Stimulated activated CD4-positive, alpha-beta T cell treated with anti-CD3 and anti-CD28 coated beads, Interleukin-15, amount 100 ng/mL, for 48 hours (primary cell): ENCODE measurements at places on chromosomes 12 and 14.

GRCh38 chr12:41485203-41485602, 297.1 kb downstream of the PDZRN4 start:
- DNase-seq, result no peak

DNA sequence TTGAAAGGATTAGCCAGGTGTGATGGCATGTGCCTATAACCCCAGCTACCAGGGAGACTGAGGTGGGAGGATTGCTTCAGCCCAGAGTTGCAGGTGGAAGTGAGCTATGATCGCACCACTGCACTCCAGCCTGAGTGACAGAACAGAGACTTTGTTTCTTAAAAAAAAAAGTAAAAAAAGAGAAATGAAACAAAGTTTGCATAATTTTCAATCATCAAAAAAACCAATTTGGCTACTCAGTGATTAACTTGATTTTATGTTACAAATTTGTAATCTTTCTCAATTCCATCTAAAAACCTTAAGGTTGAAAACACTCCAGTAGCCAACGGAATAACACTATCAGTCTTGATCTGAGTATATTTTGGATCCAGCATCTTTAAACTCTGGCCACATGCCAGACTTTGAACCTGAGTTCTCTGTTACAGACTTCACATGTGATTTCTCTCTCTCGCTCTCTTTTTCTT, 12.6 kb upstream of the DENND5B start:
- DNase-seq, result no peak

DNA sequence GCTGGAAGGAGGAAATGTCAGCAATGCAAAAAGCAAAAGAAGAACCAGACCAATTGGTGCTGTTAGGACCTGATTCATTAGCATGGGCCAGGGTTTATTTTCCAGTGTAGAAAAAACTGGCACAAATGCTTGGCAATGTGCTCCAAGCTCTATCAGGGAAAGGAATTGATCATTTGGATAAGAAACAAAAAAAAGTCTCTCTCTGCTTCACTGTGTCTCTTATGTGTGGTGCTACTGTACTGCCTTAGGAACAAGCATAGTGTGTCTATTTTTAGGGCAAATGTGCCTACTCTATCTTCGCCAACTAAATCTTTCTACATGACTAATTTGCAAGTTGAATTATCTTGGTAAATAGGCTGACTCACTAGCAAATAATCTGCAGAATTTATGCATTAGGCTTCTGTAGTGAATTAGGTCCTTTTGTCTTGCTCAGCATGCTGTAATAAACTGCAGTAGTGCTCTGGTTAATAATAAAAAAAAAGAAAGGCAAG, 236.7 kb downstream of the MDGA2 start:
- DNase-seq, result no peak

DNA sequence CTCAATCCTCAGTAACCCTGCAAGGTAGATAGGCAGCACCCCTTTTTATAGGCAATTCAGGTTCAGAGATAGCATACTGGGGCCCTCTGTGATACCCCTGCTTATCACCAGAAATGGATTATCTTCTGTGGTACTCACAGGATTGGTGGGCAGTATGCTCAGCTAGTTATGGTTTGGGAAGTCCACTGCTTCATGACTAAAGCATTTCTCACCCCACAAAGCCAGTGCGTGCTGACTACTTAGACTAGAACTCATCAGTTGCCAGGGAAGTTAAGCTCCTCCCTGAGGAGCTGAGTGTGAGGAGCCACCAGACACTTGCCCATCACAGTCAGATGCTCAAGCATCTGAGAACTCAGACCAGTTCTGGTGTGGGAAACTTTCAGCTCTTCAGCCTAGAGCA, 76.3 kb downstream of the SCAF11 start:
- no peak for DNase-seq

- DNase-seq, result no peak
Observed at GRCh38 chr12:12069821-12070548, 754 bp upstream of the BCL2L14 start.

- DNase-seq, result no peak
Observed at GRCh38 chr12:66065150-66065549, 65.4 kb downstream of the LLPH start.

DNA sequence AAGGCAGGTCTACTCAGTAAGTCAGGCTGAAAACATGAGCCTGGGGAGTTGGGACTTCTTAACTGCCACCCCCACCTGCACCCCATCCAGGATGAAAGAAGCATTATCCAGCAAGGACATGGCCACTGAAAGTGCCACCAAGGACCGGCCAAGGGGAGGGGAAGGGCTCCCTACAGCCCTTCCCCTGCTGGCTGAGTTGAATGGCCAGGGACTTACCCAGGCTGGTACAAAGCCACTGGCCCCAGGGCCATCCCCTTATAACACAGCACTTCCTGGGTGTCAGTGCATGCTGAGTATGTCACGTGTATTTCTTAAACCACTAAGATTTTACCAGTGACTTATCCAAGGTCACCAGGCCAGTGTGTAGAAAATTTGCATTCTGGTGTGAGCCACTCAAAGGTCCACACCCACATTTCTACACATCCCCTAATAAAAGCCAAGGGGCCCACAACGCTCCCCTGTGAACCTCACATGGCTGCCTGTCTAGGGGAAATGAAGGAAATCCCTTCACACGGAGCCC, 29.3 kb upstream of the ZFP36L1 start:
- no peak for DNase-seq

DNA sequence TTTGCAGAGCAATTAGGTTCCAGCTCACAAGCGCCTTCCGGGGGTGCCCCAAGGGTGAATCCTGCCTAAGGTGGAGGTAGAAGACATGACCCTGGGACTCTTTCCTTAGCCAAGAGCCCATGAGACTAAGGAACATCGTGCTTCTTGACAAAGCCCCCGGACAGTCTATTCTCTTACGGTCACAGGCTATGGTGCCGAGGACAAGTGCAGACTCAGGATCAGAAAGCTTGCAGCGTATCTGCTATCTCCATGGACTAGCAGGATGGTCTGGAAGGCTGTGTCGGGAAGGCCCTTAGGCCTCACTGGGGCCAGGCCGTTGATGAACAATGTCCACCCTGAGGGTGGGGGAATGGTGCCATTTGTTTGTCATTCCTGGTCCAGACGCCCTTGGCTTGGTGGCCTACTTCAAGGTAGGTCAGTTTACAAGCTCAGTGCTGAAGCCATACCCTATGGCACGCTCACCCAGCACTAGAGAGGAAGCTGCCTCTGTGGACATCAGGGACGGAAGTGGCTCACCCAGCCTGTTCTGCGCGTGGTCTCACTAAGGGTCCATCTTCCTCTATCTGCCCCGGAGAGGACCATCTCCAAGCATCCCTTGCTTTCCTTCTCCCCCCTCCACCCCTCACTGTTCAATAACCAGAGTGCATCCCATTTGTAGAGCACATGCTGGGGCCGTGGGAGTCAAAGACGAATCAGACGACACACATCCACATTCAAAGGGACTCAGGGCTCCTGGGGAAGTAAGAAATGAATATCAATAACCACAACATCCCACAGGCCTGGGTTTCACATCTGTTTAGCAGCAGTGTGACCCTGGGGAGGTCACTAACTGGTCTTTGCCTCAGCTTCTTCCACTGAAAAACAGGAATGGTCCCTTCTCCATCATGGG, 45.0 kb upstream of the IQSEC3 start:
- peak; percentile 30 for DNase-seq

GRCh38 chr12:87155621-87156020, 873.6 kb downstream of the C12orf50 start:
- DNase-seq, result no peak

DNA sequence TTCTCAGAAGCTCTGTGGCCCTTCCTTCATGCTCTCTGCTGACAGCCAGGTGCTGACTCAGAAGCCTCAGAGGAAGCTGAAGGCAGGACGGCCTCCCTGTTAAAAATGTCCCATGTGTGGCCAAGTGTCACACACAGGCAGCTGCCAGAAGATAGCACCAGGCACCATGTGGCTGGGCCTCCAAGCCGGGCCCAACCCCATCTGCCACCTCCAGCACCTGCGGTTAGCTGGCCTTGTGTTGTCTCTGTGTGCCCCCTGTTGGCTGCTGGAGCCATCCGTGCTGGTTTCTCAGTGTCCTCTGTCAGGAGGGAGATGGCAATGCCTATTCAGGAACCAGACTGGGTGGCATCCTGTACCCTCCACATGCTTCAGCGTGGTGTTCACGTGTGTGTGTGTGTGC, 63.2 kb downstream of the TSPAN11 start:
- no peak for DNase-seq

- no peak for DNase-seq
Observed at GRCh38 chr14:88535813-88536212, 19.0 kb downstream of the PTPN21 start.

GRCh38 chr12:84585776-84586395, 326.7 kb downstream of the SLC6A15 start:
- no peak for DNase-seq

- DNase-seq, result no peak
Observed at GRCh38 chr12:2796187-2796666, 1.5 kb downstream of the FKBP4 start.

DNA sequence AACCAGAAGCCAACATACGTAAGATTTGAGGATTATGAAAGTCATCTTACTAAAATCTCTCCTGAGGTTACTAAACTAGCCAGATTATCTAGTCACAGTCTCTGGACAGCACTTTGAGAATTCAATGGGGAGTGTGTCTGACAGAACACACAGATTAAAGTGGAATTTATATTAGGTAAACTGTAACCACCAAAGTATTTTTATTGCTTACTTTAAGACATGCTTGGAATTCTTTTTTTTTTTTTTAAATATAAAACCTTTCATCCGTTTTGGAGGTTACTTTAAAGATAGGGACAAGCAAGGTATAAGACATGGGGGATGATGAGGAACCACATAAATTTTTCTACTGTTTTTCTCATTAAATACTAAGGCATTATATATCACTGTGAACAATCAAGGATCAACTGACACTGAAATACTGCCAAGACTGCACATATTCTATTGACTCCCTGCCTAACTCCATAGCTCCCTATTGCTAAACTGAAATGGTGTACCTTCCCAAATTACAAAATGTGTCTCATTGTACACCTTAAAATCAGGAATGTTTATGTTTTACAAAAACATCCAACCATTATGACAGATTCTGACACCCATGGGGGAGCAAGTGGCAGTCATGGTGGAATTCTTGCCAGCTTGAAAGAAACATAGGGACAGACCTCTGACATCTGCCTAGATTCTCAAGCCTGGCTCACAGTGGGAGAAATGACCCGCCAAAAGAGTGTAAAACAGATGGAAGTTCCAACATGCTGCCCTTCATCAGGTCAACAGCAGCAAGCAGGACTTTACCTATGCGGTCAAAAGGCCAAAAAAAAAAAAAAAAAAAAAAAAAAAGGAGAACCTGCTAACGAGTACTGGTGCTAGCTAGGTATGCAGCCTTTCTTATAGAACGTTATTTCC, 239.3 kb downstream of the MED13L start:
- no peak for DNase-seq

DNA sequence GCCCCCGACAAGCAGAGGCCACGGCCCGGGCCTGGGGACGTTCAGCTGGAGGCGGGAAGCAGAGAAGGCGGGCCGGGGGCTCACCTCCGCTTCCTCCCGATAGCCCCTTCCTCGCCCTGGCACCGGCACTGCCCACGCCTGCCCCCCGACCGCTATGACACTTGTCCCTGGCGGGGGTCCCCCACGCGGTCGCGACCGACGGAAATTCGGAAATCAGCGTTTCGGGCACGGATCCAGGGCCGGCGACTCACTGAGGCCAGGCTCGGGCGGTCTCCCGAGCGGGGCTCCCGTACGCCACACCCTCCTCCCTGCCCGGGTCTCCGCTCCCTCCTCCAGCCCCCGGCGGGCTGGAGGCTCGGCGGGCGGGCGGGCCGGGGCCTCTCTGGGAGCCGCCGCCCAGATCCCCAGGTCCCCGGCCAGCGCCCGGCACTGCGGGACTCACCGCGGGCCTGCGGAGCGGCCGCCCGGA, 581 bp downstream of the PITPNM2 start:
- DNase-seq, result no peak

DNA sequence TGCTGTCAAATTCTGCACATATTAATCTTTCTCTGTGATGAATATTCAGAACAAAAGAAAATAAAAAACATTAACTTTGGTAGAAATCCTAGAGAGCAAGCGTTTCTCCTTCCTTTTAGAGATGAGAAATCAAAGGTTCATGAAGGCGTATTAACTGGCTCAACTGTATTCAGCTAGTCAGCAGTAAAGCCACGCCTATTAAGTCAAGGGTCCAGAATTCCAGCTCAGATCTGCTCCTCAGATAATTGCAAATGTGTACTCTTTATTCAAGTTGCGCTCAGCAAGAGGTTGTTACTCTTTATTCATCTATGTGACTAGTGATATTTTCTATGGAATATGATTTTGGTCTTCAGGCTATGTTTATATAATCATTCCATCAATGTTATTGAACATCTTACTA, 13.1 kb upstream of the POC1B start:
- no peak for DNase-seq

DNA sequence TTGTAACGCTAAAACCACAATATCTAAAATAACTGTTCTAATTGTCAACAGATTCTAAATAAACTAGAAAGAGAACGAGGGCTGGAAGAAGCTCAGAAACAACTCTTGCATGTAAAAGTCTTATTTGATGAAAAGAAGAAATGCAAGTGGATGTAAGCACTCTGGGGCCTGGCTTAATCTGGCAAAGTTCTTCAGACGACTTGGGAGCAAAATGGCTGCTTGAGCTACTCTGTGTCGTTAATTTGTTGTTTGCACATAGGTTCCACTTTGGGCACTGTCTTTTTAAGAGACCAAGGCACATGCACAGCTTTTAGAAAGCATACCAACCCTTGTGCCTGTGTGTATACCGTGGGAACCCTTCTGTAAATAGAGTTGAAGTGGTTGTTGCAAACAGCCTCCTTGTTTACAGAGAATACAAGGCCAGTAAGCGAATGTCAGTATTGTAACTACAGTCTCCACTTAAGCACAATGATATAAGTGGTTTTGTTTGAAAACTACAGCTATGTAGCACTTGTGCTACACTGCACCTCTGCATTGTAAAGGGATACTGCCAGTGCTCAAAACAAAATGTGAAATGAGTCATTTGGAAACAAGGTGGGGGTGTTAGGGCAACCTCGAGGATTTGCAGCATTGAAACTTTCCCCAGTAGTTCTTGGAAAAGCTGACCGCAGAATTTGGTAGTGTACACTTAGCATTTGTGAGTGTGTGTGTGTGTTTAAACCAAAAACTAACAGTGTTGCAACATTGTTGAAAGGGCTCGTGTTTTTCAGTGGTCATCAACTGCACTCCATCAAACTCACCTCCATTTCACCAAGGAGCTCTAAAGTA, 154.3 kb downstream of the CEP83 start:
- DNase-seq, result peak; percentile 28

DNA sequence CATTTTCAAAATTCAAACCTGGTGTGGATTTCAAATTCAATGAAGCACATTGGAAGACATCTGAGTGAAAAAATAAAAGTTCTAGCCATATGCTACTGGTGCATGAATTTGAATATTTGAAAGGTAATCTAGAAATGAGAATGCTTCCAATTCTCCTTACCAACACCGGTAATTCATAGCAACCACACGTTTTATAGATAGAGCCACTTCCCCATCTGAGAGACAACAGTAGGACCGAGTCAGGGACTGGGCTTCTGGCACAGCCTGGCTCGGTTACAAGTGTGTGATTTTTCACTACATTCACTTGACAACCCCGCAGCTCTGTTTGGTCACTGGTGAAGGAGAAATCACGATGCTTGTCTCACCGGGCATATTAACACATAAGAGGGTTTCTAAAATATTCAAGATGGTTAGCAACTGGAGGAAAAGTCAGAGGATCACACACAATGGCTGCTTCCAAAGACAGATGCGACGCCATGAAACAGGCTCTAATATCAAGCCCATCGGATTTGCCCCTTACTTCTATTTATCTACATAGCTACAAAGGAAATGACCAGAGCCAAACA, 86.5 kb upstream of the FOXN3 start:
- DNase-seq, result no peak
